ENCODE measurements at places on chromosomes 4 and X.

- no peak overlapping the region for H3K4me3 ChIP-seq
- DNase-seq = no peak
- no peaks in the 10 kb centered on the region for H3K4me1 ChIP-seq
- no peaks in the 10 kb centered on the region for H3K36me3 ChIP-seq
These were observed 453.1 kb downstream of the CCSER1 start for GRCh38 chr4:90580326-90580725.

- no peak for DNase-seq
- H3K36me3 ChIP-seq = no peaks in the 10 kb centered on the region
- no peak overlapping the region for H3K4me3 ChIP-seq
- peaks cover 2% of the 10 kb centered on the region for H3K4me1 ChIP-seq
- no peak overlapping the region for H3K27ac ChIP-seq
These were observed 203.5 kb downstream of the PRDM5 start for GRCh38 chr4:120718979-120719566.

- H3K27me3 ChIP-seq = no peaks in the 10 kb centered on the region
- peak; percentile 89 for DNase-seq
- no peak overlapping the region for H3K27ac ChIP-seq
- H3K4me3 ChIP-seq = no peak overlapping the region
These were observed 28.7 kb downstream of the CLDN34 start for GRCh38 chrX:9995855-9996339.

GRCh38 chrX:1537031-1537715 is at the start of gene P2RY8:
TSS of gene P2RY8 (minus strand) at chrX:1537185. CDS start at chrX:1466558, 70,627 bp downstream.
- no peak within 1 kb of the TSS for H3K4me3 ChIP-seq
- no peaks in the 10 kb centered on the region for H3K27me3 ChIP-seq
- H3K27ac ChIP-seq = no peak within 1 kb of the TSS
- no peaks in the 10 kb centered on the region for H3K36me3 ChIP-seq
- no peak for DNase-seq
- no peaks in the 10 kb centered on the region for H3K4me1 ChIP-seq

DNA sequence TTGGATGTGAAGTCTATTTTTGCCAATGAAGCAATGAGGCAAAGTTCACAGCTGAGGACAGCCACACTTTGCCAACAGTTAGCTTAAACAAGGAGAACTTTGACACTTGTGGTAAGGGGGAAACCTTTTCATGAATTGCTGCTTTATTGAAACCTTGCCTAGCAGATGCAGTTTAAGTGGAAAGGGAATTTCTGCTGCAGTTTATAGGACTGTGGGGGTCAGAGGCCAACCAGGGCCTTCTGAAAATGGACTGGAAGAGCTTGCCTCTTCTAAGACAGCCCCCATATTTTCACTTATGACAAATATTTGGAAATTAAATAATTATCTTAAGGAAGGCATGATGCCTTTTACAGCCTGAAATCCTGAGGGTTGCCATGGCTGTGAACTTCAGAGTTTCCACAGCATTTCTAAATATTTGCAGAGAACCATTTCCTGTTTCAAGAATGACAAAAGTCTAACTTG is 550.3 kb downstream of the RAB28 start:
- H3K4me3 ChIP-seq = no peak overlapping the region
- no peak for DNase-seq
- H3K27ac ChIP-seq = peak overlapping the region; percentile 40
- no peaks in the 10 kb centered on the region for H3K27me3 ChIP-seq
- peaks cover 15% of the 10 kb centered on the region for H3K4me1 ChIP-seq

- no peak for DNase-seq
- H3K4me1 ChIP-seq = no peaks in the 10 kb centered on the region
- H3K27ac ChIP-seq = no peak overlapping the region
- no peak overlapping the region for H3K4me3 ChIP-seq
- H3K36me3 ChIP-seq = no peaks in the 10 kb centered on the region
These were observed 684.0 kb upstream of the PRKX start for GRCh38 chrX:4397471-4397870.

- H3K27ac ChIP-seq = no peak overlapping the region
- H3K36me3 ChIP-seq = no peaks in the 10 kb centered on the region
- H3K4me1 ChIP-seq = peaks cover 26% of the 10 kb centered on the region
- peaks cover 21% of the 10 kb centered on the region for H3K27me3 ChIP-seq
- no peak for DNase-seq
These were observed 3.1 kb downstream of the PPBP start for GRCh38 chr4:73984736-73985527.

- H3K4me3 ChIP-seq = no peak overlapping the region
- no peak for DNase-seq
- peaks cover 2% of the 10 kb centered on the region for H3K36me3 ChIP-seq
- peaks cover 31% of the 10 kb centered on the region for H3K4me1 ChIP-seq
- no peaks in the 10 kb centered on the region for H3K27me3 ChIP-seq
These were observed 114.0 kb upstream of the VEGFC start for GRCh38 chr4:176906709-176907108.

DNA sequence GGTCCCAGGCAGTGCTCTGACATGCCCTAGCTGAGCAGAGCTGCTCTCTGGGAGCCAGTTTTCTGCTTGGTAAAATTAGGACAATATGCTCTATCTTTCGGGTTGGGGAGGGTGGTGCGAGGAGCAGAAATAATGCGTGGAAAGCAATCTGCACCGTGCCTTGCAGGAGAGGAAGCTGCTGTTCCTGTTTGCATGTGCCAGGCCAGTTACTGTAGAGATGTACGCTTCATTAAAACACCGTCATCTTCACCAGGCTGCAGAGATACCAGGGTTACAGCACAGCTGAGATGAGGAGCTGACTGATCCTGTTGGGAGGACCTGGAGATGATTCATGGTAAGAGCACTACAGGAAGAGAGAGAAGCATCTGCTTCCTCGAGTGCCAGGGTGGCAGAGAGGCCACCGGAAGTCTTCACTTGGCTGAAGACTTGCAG is 29.5 kb upstream of the IRF2 start:
- H3K27me3 ChIP-seq = no peaks in the 10 kb centered on the region
- H3K27ac ChIP-seq = no peak overlapping the region
- peak; percentile 15 for DNase-seq
- no peak overlapping the region for H3K4me3 ChIP-seq
- peaks cover 2% of the 10 kb centered on the region for H3K4me1 ChIP-seq

GRCh38 chrX:28349888-28350287 is 237.4 kb upstream of the IL1RAPL1 start:
- H3K4me3 ChIP-seq = no peak overlapping the region
- H3K27me3 ChIP-seq = no peaks in the 10 kb centered on the region
- H3K4me1 ChIP-seq = no peaks in the 10 kb centered on the region

DNA sequence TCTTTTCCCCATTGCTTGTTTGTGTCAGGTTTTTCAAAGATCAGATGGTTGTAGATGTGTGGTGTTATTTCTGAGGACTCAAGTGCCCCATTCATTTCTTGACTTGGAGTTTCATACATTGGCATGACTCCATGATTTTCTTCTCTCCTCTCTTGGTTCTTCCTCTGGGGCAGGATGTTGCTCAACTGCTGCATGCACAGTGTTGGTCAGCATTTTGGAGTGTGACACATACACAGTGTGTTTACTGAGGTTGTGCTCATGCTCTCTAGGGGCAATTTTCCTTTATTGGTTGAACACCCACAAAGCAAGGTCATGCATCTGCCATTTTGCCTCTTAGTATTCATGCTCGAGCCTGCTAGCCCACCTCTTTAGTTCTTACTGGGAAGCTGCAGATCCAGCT is 1993.8 kb downstream of the ARAP2 start:
- H3K36me3 ChIP-seq = no peaks in the 10 kb centered on the region
- no peak overlapping the region for H3K27ac ChIP-seq
- no peak overlapping the region for H3K4me3 ChIP-seq
- peaks cover 5% of the 10 kb centered on the region for H3K4me1 ChIP-seq
- no peaks in the 10 kb centered on the region for H3K27me3 ChIP-seq

DNA sequence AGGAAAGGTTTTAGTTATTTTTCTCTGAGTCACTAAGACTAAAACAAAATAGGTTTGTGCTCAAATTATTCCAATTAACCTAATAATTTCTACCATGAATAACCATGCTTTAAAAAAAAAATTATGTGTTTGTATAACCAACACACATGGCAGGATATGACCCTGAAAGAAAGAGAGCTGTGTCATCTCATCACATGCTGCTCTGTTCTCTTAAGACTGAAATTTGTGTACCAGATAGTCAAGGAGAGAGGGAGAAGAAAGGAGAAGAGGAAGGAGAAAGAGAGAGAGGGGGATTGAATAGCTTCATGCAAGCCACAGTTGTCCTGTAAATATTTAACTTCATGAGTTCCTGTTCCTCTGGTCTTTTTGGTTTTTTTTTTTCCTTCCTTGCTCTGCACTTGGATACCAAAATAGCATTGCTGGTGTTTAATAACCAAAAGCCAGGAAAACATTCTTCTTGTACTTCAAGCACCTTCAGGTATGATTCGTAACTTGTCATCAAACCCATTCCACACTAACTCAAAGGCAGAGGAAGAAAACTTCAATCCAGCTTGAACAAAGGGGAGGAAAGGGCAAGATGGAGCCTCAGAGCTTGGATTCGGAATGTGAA is 6.4 kb upstream of the PROM1 start:
- H3K36me3 ChIP-seq = no peaks in the 10 kb centered on the region
- H3K27ac ChIP-seq = no peak overlapping the region
- peaks cover 89% of the 10 kb centered on the region for H3K27me3 ChIP-seq
- DNase-seq = no peak

- H3K27ac ChIP-seq = no peak overlapping the region
- no peaks in the 10 kb centered on the region for H3K27me3 ChIP-seq
- peaks cover 16% of the 10 kb centered on the region for H3K4me1 ChIP-seq
- DNase-seq = no peak
These were observed 37.0 kb downstream of the FNIP2 start for GRCh38 chr4:158805635-158806471.

DNA sequence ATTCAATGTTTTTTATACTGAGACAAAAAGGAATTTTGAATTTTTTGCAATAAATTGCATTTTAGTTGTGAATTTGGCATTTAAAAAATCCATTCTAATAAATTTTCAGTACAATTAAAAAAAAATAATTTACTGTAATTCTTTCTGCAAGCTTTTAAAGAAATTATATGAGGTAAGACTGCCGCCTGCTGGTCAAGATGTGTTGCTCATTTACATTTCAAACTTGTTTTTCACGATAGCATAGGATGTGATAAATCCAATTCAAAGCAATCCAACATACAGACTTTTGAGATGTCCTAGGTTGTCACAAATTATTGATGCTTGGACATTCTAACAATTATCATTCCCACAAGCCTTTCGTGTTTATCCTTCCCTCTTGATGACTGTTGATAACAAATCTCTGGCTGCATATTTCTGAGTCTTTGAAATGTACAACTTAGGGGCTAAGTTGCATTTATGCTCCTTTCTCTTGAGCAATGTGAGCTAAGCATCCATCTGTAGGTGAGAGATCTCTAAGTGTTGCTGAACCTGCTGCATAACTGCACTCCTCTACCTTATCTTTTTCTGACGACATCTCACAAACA is 21.7 kb upstream of the MFAP3L start:
- no peak overlapping the region for H3K27ac ChIP-seq
- H3K27me3 ChIP-seq = peaks cover 15% of the 10 kb centered on the region
- H3K36me3 ChIP-seq = no peaks in the 10 kb centered on the region

- no peak for DNase-seq
- H3K4me3 ChIP-seq = peak overlapping the region; percentile 84
- no peaks in the 10 kb centered on the region for H3K27me3 ChIP-seq
- H3K36me3 ChIP-seq = peaks cover 17% of the 10 kb centered on the region
- H3K4me1 ChIP-seq = peaks cover 26% of the 10 kb centered on the region
- peak overlapping the region; percentile 90 for H3K27ac ChIP-seq
These were observed 691 bp upstream of the USP46 start for GRCh38 chr4:52659722-52660261.

GRCh38 chr4:143699331-143700045 is 987 bp downstream of the FREM3 start:
- H3K4me3 ChIP-seq = no peak overlapping the region
- no peak for DNase-seq
- H3K36me3 ChIP-seq = no peaks in the 10 kb centered on the region
- peaks cover 40% of the 10 kb centered on the region for H3K27me3 ChIP-seq

- H3K27me3 ChIP-seq = no peaks in the 10 kb centered on the region
- no peak for DNase-seq
- peak overlapping the region; percentile 97 for H3K27ac ChIP-seq
- H3K4me1 ChIP-seq = peaks cover 72% of the 10 kb centered on the region
- H3K4me3 ChIP-seq = peak overlapping the region; percentile 34
These were observed 37.2 kb downstream of the LRP2BP start for GRCh38 chr4:185358514-185358913.

GRCh38 chr4:5710961-5711478 is at the start of gene EVC:
TSS of gene EVC (plus strand) at chr4:5711201. CDS start at chr4:5711381, 180 bp downstream.
- H3K27me3 ChIP-seq = peaks cover 5% of the 10 kb centered on the region
- H3K27ac ChIP-seq = peak within 1 kb of the TSS; percentile 85
- H3K4me3 ChIP-seq = peak within 1 kb of the TSS; percentile 83
- peak; percentile 91 for DNase-seq

- peaks cover 15% of the 10 kb centered on the region for H3K4me1 ChIP-seq
- H3K4me3 ChIP-seq = no peak overlapping the region
- H3K27ac ChIP-seq = peak overlapping the region; percentile 28
- peaks cover 3% of the 10 kb centered on the region for H3K36me3 ChIP-seq
These were observed 139.3 kb downstream of the GASK1B start for GRCh38 chr4:158033416-158034120.

DNA sequence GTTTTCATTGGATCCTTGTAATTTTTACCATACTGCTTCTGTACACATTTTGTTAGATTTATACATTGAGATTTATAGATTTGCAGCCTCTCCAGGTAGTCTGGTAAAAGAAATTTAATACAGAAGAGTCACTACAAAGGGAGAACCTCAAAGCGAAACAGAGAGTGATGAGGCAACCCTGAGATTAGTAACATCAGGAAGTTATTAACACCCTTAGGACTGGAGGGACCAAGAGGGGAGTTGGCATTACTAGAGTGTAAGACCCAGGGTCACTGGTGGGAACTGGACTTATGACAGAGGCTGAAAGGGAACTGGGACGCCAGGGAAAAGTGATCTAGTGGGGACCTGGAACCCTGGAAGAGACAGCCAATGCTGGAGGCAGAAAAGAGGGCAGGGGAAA is 20.6 kb upstream of the MAML3 start:
- H3K36me3 ChIP-seq = no peaks in the 10 kb centered on the region
- H3K4me3 ChIP-seq = no peak overlapping the region
- H3K4me1 ChIP-seq = no peaks in the 10 kb centered on the region
- H3K27ac ChIP-seq = no peak overlapping the region

- peaks cover 12% of the 10 kb centered on the region for H3K4me1 ChIP-seq
- no peak for DNase-seq
- no peaks in the 10 kb centered on the region for H3K27me3 ChIP-seq
- H3K27ac ChIP-seq = peak overlapping the region; percentile 90
- H3K4me3 ChIP-seq = peak overlapping the region; percentile 78
These were observed 25.2 kb upstream of the GLOD5 start for GRCh38 chrX:48736303-48736702.

GRCh38 chr4:156672492-156673305 is 298.9 kb downstream of the PDGFC start:
- peaks cover under 1% of the 10 kb centered on the region for H3K4me1 ChIP-seq
- no peak for DNase-seq
- no peaks in the 10 kb centered on the region for H3K27me3 ChIP-seq
- no peak overlapping the region for H3K4me3 ChIP-seq
- no peaks in the 10 kb centered on the region for H3K36me3 ChIP-seq

DNA sequence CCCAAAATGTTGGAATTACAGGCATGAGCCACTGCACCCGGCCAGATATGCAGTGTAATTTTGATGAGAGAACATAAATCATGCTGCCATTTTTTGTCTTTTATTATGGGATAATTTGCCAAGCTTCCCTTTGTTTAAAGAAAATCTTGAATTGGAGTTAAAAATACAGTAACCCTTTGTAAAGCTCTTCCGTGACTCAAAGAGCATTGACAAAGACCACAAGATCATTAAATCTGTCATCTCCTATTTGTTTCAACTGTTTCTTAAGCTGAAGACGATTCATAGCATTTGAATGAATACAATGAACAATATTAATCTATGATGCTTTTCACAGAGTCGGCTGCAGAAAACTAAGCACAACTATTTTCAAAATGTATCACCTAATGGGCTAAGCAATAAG is 132.6 kb downstream of the ANAPC4 start:
- DNase-seq = no peak
- peaks cover 11% of the 10 kb centered on the region for H3K27me3 ChIP-seq
- H3K27ac ChIP-seq = no peak overlapping the region
- no peaks in the 10 kb centered on the region for H3K36me3 ChIP-seq
- H3K4me3 ChIP-seq = no peak overlapping the region
